ENCODE measurements at places on chromosomes 11 and 22.

GRCh38 chr11:1471736-1472135 is 14.8 kb downstream of the MOB2 start:
- no peak for DNase-seq

DNA sequence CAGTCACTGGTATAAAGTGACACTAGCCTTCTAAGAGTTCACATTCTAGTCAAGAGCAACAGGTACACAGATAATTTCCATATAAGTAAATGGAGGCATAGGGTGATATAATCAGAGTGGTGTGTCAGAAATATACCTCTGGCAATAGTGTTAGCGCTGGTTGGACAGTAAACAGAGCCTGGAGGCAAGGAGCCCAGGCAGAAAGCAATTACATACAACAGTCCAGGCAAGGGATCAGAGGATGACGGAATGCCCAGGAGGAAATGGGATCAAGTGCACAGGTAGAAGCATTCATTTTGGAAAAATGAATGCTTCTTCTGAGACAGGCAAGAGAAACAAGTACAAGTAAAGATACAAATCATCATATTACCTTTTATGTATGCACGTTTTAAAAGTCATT is 36.2 kb upstream of the MMP13 start:
- DNase-seq: no peak

GRCh38 chr11:14809466-14809865 is 82.6 kb downstream of the CYP2R1 start:
- no peak for DNase-seq

DNA sequence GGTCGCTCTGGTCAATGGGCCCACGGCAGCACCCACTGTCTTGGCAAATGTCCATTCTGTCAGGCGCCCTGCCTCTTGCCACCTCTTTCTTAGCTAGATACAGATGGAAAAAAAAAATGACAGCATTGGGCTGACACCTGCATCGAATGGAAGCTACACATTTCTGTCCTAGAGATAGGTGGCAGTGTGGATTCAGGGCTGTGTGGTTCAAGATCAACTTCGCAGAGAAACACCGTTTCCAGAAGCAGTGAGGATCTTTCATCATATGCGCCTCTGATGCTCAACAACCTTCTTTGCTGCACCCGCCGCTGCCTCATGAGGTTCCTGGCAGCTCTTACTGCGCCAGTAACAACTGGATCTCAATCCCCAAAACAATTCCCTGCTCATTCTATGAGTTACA is 236.3 kb downstream of the KIRREL3 start:
- no peak for DNase-seq

GRCh38 chr22:37412495-37413250 is 14.6 kb downstream of the ELFN2 start:
- DNase-seq: no peak

Measured in CD4-positive, alpha-beta T cell treated with Interleukin-15 for 1 hour (primary cell).